Muscle of back (tissue), 13 donors: ENCODE measurements at places on chromosomes 6 and 20. TPM values are rescaled to one million over a fixed set of nuclear protein-coding genes. Genes with fewer than 3 reads are reported as not detected.

- no peak for DNase-seq
Measured at GRCh38 chr6:157272866-157273755, 50.2 kb downstream of the TMEM242 start.

- DNase-seq, result no peak
Measured at GRCh38 chr6:157366648-157367047, 14.3 kb upstream of the ZDHHC14 start.

- no peak for DNase-seq
Measured at GRCh38 chr20:32611286-32611685, 26.2 kb upstream of the NOL4L start.

GRCh38 chr6:105886814-105887544 lies 199.2 kb upstream of the PRDM1 start:
- no peak for DNase-seq

The GJA10 gene
- not detected for polyA plus RNA-seq

DNA sequence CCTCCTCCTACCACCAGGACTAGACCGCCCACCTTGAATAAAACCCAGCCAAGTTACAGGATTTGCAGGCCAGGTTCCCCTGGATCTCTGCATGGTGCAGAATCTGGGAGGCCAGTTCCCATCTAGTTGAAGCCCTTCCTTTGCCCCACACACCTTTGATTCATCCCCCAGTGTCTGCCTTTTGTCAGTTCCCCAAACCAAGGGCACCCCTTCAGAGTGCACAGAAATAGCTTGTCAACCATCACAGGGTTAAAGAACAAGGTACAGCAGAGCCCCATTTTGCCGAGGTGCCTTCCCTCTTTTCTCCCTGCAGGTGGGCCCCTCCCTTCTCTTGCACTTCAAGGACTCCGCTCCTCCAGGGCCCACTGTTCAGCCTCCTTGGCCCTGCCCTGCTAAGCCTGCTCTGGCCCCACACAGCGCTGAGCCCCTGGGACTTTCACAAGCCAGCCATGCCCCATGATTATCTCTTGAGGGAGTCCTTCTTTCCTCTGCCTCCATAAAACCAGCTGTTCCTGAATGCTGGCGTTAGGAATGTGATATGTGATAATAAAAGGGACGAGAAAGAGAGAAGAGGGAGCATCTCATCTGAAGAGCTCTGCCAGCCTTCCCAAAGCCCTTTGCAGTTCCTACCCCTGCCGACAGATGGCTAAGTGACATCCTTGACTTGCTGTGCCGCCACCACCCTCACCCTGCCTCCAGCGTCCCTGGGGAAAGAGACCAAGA lies 280.3 kb downstream of the CDC5L start:
- DNase-seq, result no peak

- no peak for DNase-seq
Measured at GRCh38 chr6:113039005-113039404, 691.9 kb downstream of the RFPL4B start.

DNA sequence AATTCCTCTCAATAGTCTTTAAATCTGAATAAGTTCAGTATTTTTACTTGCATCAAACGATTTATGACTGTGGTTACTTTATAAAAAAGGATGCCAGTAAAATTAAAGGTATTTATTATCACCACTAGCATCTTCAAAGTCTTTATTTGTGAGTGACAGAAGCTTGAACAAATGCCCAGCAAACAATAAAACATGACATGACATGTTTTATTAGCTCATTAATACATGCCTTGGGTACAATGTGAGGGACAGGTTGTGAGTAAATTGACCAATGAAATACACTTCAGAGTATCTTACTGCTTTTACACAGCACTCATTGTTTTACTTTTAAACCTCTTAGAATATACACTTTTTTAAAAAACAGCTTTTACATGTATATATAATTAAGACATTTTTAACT lies 113.4 kb upstream of the BEND3 start:
- DNase-seq, result no peak

The MAS1 gene
- polyA plus RNA-seq, result 0.06 TPM

GRCh38 chr6:128725271-128726233 lies 157.4 kb upstream of the LAMA2 start:
- DNase-seq, result no peak

GRCh38 chr6:28814032-28814976 lies 109.5 kb downstream of the TRIM27 start:
- no peak for DNase-seq

DNA sequence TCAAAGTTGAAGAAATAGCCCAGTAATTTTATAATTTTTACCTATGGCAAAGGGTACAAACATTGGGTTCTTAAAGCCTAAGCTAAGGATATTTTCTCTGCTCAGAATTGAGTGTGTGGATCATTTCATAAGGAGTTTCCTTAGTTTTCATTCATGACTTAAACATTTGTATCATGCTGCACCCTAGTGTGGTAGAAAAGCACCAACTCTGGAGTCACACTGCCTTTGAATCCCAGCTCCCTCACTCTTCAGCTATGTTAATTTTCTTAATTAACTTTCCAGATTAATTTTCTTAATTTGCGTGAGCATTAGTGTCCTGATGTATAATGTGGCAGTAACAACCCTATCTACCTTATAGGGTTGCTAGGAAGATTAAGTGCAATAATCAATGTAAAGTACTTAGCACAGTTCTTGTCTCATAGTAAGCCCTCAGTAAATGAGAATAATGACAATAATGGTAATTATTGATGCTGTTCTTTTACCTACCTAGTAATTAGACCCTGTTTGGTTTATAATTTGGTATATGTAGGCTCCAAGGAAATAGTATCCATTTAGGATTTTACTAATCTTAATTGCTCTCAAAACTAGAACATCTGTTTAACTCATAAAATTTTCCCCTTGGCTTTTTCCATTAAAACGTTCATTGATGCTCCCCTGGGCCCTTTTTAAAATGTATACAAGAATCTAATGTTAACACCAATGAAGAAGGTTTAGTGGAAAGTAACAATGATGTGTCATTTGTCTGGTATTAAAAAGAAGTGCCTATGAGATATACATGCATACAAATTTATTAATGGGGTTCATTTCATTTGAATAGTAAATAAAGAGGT lies 31.6 kb downstream of the DSE start:
- no peak for DNase-seq

GRCh38 chr20:50188879-50189680 lies 1.6 kb upstream of the CEBPB start:
- no peak for DNase-seq

DNA sequence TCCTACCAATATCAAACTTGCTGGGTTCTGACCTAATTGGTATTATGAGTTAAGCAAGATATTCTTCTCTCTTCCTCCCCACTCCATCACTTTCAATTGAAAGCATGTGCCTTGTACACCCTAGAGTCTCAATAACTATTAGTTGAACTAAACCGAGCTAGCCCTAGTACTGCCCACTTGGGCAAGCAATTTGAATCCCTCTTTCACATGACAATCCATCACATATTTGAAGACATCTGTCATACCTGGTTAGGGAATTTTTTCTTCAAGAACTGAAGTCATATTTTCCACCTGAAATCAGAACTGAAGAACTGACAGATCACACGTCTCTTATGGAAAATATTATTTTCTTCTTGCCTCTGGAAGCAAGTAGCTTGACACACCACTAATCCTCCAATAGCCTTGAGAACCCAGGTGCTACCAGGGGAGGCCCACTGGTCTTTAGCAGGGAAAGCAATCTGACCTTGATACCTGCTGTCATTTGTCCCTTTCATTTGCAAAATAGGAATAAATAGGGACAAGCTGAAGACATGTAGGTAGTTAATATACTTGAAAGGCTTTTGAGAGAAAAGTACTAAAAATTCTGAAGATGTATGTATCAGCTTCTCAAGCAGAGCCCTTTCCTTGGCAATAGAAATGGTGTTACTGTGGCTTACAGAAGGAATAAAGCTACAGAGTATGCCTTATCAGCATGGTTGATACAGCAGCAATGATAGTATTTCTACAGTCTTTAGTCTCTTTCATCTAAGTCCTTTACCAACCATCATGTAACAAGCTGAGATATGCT lies 71.4 kb downstream of the GJA10 start:
- DNase-seq, result no peak

DNA sequence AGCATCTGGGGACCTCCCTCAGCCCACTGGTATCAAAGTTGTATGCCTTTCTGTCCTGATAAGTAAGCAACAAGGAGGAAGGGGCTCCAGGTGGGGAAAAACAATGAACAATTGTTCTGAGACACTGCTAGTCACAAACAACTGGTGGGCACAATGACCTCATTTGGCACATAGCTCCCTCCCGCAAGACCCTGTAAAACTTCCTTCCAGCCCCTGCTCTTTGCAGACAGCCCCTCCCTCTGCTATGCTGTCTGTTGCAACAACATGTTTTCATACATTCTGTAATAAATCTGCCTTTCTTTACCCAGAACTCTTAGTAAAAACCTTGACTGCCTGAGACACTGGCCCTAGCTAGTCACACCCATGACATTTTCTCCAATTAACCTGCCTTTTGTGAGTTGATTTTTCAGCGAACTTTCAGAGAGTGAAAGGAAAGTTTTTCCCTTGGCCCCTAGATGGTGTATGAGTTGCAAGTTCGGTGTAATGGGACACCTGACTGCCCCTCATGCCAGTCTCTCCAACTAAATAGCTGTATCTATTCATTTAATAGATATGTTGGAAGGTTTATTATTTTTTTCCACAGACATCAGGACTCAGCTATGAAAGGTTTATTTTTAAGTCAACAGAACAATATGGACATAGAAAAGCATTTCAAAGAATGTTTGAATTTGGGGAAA lies 142.3 kb upstream of the SLC22A16 start:
- no peak for DNase-seq

- no peak for DNase-seq
Measured at GRCh38 chr6:14290041-14290771, 172.6 kb downstream of the CD83 start.

The ULBP3 gene
- 1.7 TPM for polyA plus RNA-seq

DNA sequence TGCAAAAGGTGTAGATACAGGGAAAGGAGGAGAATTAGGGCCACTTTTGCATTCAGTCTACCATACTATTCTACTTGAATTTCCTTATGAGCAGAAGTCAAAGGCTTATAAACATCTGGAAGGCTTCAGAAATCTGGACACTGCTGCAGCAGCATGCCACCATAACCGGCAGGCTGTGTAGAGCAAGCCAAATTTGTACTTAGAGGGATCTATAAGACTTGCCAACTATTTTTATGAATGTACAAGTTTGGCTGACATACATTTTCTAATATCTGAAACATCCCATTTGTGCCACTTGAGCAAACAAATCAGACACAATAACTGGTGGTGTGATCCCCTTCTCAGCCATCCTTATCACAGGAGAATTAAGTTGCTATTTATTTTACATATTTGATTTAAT lies 14.0 kb upstream of the PLCB1 start:
- peak; percentile 41 for DNase-seq

The FBXL4 gene
- 8.1 TPM for polyA plus RNA-seq

DNA sequence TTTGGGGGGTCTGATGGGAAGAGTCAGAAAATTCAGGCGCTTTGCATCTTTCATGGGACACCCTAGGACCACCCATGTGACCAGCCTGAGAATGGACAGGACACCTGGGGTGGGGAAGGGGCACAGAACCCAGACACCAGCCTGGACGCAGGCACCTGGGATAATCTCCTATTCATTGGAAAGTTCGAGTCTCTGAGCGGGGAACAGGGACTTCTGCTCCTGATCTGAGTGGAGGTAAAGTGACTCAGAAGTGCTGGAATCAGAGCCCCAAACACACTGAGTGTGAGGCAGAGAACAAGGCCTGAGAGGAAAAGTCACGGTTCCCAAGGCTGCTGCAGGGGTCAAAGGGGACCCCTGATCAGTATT lies 1.4 kb downstream of the HLA-B start:
- DNase-seq, result no peak

- DNase-seq, result no peak
Measured at GRCh38 chr20:62935204-62935967, 2.6 kb upstream of the GID8 start.

The NKAIN4 gene
- 20.3 TPM for polyA plus RNA-seq

DNA sequence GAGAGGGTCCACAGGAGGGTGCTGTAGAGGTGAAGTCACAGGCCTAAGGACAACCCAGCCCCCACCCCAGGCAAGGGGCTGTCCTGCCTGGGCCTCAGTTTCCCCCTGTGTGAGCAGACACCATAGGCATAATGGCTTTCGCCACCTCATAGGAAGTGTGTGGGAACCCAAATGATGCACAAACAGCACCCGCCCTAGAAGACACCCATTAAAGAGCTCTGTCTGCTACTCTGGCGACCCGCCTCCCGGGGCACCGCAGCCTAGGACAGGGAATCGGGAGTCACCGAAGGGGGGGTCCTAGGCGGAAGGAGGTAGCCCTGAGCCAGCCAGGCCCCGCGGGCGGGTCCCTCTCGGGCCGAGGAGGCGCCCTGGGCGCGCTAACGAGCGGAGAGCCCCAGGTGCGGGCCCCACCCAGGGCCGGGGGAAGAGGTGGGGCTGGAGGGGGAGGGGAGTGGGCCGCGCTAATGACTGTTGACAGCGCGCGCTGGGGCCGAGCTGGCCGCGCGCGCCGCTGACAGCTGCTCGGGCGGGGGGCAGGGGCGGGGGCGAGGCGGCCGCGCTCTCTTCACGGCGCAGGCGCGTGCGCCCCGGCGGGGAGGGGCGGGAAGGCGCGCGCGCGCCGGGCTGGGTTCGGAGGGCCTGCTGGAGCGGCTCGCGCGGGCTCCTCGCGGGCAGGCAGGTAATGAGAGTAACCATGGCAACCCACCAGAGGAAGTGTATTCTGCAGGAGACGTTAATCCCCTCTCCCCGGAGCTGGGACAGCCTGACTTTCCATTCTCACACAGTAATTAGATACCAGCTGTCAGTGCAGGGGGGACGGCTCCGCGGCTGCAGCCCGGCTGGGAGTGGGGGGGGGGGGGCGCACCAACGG lies 48.9 kb downstream of the NOL4L start:
- peak; percentile 69 for DNase-seq

The LYRM2 gene
- polyA plus RNA-seq, result 21.7 TPM

DNA sequence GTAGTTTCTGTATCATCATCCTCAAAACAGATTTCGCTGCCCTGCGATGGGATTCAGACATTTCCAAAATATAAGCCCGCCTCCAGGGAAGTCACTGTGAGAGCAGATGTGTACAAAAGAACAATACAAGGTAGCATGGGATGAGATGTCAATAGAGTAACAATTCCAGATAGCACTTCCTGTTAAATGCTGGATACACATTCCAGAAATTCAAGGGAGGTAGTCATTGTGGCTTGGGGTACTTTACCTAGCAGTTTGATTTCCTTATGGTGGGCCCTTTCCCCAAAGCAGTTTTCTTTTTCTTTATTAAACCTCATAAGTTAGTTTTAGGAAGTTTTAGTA lies 2.5 kb downstream of the RNF217 start:
- no peak for DNase-seq

The PRSS16 gene
- polyA plus RNA-seq, result 0.08 TPM

The C2 gene
- polyA plus RNA-seq, result 4.6 TPM
